ENCODE measurements at places on chromosomes 16 and 17. TPM values are rescaled to one million over a fixed set of nuclear protein-coding genes. Genes with fewer than 3 reads are reported as not detected.
A peak's percentile ranks its signal among the peaks of the same experiment; 100 is the strongest.

- no peak for DNase-seq
Measured at GRCh38 chr17:73311428-73311780, 397 bp downstream of the CDC42EP4 start.

DNA sequence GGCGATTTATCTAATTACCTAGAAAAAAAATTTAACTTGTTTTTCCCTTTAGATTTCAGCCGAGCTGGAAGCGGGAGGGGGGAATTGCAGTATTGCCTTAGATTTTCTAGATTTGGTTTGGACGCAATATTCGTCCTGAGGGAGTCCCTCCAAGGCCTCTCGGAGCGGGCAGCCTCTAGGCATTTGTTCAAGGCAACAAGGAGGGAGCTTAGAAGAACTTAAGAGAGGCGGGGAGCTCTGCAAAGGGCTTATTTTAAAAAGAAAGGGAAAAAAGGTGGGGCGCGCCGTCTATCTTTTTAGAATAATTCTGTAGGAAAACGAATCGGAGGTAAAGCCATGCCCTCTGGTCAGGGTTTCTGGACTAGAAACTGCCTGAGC is 407 bp upstream of the TMEM94 start:
- peak; percentile 28 for DNase-seq

GRCh38 chr17:66438101-66438500 is 135.7 kb downstream of the PRKCA start:
- DNase-seq: no peak

DNA sequence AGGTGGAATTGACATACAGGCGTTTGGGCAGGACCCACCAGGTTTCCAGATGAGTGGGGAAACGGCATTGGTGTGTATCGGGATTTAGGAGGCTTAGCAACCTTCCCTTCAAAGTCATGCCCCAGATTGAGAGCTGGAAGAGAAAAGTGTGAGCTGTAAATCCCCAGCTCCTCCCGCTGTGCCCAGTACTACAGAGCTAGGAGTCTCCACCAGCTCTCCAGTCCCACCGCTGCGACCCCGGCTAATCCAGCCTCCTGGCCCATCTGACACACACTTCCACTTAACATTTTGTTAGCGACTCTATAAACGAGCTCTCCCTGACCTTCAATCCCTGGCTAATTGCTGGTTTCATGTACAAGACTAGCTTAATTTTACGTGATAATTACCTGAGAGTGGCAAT is 29.9 kb upstream of the LHX1 start:
- DNase-seq: no peak

The KRT222 gene
- not detected for total RNA-seq

The PTX4 gene
- total RNA-seq: not detected

The TMEM106A gene
- 4.0 TPM for total RNA-seq

All from stomach (tissue), 19 donors.